ENCODE measurements at places on chromosomes 4 and X.

GRCh38 chrX:68989865-68990606 is 161.2 kb downstream of the EFNB1 start:
- no peak for DNase-seq

DNA sequence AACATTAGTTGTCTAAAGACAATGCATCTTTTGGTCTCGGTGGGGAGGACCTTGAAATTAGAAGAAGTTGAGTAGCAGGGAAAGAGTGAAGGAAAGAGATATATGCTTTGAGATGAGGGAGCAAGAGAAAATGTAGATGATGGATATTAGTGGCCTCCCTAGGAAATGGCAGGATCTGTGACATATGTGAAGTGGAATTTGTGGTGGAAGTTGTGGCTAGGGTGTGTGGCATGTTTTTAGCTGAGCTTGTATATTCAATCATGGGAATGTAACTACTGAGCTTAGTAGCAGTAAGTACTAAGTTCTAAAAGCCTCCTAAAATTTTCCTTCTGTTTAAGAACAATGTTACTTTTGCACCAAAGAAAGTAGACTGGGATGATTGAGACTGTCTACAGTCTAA is 382.8 kb upstream of the CTSO start:
- no peak for DNase-seq

DNA sequence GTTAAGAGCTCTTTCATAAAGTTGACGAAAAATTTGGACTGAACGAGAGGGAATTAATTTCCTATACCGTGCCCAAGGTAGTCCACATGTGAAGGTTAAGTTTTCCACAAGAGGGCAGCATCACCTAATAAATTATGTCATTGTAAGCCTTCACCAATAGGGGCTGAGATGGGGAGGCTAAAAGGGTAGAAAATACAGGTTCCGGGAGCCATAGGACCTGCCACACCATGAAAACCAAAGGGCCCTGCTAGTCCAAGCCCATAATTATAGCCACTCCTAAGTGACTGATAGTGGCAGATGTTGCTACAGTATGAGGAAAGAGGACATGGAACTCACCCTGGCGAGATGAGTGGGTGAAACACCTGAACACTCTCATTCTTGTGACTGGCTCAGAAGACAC is 122.2 kb downstream of the SHROOM4 start:
- DNase-seq: no peak

DNA sequence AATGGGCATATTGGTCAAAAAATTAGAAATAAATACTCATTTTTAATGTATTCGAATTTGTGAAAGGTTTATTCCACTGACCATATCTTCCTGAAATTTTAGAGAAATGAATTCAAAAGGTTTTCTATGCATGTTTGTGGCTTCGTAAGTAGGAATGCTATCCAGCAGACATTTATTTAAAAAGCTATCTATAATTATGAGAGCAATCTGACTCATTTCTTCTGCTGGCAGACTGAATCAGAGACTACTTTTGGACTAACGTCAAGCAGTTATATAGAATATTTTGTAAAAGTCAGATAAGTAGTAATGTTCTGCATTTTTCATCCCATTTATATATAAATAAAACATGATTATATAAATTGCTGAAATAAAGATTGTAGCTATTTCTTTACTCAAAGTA is 125.0 kb downstream of the SPCS3 start:
- DNase-seq: no peak

DNA sequence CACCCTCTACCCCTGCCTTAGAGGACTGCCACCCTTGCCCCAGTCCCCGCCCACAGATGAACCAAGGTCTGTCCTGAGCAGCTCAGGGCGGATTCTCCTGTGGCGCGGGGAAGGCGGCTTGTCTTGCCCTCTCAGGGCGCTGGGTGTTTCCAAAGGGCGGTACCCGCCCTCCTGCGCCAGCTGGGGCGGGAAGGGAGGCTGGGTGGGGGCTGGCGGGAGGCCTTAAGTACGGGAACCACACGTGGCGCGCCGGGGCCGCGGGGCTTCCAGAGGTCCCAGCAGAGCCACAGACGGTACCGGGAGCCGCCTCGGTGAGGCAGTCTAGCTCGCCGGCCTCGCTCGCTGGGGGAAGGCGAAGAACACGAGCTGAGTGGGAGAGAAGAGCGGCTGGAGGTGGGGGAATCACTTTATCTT is 361.1 kb downstream of the MID1IP1 start:
- DNase-seq: no peak

DNA sequence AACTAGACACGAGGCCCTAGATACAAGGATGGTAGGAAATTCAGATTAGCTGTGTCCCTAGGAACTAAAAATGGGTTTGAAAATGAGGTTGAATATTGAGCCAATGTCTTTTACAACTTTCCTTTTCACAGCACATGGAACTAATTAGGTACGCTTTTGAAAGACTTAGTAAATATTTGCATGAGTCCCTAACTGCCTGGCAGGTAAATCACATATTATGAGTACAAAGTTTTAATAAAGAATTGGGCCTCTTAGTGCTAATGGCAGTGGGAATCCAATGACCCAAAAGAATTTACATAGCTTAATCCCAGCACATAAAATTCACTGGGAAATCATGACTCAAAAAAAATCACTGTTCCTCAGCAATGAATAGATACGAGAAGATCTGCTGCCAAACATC is 16.8 kb downstream of the MUC7 start:
- no peak for DNase-seq

DNA sequence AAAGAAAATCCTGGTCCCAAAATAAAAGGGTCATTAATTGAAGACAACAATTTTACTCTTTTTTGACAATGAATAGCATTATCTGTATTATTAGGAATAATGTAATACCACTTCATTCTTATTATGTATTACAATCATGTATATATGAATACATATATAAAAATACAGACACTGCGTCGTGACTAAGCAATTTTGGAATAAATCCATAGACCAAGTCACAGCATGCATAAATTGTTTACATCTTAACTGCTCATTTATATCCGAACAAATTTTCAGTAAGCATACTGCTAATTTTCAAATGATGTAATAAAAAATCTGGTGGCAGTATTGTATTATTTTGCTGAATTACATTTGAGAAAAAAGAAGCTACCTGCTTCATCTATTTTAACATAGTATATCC is 321.6 kb upstream of the PITX2 start:
- DNase-seq: no peak

DNA sequence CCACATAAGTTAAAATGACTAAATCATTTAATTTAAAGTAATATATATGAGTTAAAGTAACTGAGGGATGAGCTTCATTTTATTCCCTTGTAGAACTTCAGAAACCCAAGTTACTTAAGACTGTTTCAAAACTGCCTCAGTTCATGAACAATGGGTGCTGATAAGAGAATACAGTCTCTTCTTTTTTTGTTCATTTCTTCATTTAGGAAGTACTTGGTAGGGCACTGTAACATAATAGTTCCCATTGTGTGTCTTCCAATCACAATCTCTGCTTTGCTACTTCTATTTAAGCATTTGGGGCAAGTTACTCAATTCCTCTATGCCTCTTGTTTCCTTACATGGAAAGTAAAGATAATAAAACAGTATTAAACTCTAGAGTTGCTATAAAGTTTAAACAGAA is 50.4 kb downstream of the HHIP start:
- DNase-seq: no peak

DNA sequence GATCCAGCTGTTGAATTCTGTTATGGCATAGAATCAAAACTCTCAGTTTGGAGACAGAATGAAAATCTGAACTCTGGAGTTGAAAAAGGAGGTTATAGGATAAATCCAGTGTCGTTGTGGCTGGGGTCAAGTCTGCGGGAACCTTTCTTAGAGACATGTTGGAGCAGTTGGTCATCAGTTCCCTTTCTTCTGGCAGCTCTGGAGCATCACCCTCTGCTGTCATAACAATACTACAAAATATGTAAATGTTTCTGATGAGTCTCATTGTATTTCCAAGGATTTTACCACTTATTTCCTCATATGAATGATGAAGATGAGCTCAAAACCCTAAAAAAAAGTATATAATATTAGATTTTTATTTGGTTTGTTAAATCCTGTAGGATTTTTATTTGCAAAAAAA is 7.5 kb downstream of the TLR10 start:
- DNase-seq: no peak

GRCh38 chr4:89008166-89008565 is 48.8 kb downstream of the FAM13A start:
- no peak for DNase-seq

- DNase-seq: no peak
Observed at GRCh38 chr4:146029147-146029546, 90.5 kb upstream of the ZNF827 start.

- no peak for DNase-seq
Observed at GRCh38 chr4:3775005-3775404, 8.8 kb downstream of the ADRA2C start.

- no peak for DNase-seq
Observed at GRCh38 chr4:171561419-171561818, 251.8 kb upstream of the GALNTL6 start.

DNA sequence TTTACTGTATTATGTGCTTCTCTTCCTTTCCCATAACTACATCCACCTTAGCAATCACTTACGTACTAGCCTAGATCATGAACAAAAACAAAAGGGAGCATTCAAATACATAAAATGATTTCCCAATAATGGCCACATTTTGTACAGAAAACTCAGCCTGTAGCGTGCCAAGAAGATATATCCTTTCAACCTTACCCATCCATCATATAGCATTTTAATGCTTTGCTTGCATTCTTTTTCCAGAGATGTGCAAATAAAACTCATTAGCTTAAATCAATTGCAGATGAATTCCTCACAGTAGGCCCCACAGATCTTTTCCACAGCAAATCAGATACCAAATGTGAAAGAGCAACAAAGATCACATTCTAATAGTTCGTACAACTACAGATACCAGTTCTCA is 20.8 kb downstream of the GRSF1 start:
- DNase-seq: no peak

GRCh38 chrX:12701628-12702027 is 89.6 kb upstream of the PRPS2 start:
- peak; percentile 32 for DNase-seq

DNA sequence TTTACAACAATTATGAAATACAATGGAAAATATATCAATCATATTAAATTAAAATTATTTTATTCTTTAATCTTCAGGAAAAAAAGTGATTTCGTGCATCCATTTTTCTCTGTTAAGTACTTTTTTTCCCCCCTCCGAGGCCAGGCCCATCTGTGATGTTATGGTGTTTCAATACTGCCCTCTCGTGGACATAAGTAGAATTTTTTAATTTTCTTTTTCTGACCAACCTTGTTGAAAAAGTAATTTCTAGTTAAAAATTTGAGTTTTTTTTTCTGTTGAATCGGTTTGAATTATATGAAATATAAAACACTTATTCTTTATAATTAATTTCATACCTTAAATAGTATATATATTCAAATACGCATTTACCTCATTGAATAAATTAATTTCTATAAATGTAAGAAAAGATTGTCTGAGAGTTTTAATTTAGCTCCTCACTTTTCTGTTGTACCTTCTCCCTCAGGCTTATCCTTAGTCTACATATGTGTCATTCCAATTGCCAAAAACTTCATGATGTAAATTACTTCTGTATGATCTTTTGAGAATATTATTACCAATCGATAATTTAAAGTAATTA is 175.8 kb upstream of the TECRL start:
- DNase-seq: peak; percentile 9

- DNase-seq: no peak
Observed at GRCh38 chr4:59091146-59092142, 1981.3 kb upstream of the IGFBP7 start.

GRCh38 chrX:54826598-54826997 is 19.1 kb downstream of the MAGED2 start:
- no peak for DNase-seq

DNA sequence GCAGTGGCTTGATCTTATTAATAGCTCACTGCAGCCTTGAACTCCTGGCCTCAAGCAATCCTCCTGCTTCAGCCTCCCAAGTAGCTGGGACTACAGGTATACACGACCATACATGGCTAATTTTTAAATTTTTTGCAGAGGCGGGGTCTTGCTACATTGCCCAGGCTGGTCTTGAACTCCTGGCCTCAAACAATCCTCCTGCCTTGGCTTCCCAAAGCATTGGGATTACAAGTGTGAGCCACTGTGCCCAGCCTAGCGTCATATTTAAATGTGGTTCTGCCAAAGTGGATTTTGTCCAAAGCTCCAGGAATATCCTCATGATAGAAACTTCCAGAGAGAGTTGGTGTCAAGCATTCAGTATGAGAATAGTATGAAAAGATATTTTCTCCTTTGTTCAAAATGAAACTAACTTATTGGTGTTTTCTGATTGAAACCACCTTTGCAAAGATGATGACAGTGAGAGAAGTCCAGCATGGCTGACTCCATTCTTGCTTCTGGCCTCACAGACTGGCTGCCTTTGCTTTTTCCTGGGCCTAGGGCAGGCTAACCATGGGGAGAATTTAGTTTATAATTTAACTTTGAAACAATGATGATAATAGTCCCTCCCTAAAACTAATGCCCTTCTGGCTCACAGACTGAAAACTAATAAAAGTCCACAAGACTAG is 129.0 kb downstream of the C4orf51 start:
- no peak for DNase-seq

DNA sequence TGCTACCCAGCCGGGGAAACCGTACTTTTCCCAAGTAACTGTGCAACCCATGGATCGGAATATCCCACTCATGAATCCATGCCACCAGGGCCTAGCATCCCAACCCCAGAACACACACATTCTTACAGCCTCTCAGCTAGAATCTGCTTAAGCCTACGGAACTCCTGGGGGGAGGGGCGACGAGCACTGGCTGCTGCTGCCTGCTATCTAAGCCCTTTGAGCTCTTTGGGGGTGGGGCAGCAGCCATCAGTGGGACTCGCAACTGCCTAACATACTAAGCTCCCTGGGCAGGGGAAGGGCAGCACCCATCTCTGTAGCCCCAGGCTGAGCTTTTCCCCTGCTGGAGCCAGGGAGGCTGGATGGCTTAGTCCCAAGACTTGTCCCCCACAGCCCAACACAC is 28.6 kb downstream of the NUDT10 start:
- no peak for DNase-seq

DNA sequence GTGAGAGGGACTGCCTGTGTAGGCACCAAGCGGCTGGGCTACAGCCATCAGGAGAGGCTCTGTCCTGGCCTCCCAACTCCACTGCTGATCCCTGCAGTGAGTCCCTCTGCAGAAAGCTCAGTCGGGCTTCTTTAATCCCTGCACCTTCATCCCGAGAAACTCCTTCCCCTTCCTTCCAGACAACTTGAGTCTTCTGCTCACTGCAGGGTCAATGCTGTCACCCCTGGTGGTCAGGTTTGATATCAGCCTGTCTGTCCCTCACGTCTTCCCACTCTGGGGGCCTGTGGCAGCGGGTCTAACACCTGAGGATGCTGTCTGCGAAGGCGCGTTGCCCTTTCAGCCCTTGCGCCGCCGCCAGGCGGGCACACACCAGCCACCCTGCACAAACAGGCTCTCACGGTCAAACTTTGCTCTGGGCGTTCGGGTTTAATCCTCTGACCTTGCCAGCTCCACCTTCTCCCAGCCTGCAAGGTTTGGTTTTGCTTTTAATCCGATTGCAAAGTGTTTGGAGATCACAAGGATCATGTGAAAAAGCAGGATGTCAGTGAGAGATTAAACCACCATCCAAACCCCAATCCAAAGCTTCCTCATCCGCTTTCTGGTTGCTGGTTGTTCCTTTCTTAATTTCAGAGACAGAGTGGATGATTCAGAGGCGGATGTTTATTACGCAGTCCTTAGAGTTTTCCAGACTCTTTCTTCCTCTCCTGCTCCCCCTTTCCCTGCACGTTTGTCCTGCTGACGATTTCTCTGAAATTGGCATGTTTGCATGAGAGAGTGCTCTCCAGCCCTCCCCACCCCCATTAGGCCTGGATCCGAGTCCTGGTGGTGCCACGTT is 74.8 kb upstream of the SLC34A2 start:
- no peak for DNase-seq
